Esophagus (tissue), 2 donors: ENCODE measurements at places on chromosomes 1 and 21. TPM values are rescaled to one million over a fixed set of nuclear protein-coding genes. Genes with fewer than 3 reads are reported as not detected.

The SFN gene
- polyA plus RNA-seq = 1,075 TPM

The UBE2Q1 gene
- 23.5 TPM for polyA plus RNA-seq

The C1orf115 gene
- 1.9 TPM for polyA plus RNA-seq

The MYOM3 gene
- polyA plus RNA-seq = 0.27 TPM

The MYBPH gene
- not detected for polyA plus RNA-seq

The GPA33 gene
- 0.08 TPM for polyA plus RNA-seq

The TMPRSS2 gene
- 66.6 TPM for polyA plus RNA-seq

The PCBP3 gene
- 0.67 TPM for polyA plus RNA-seq

The PLEKHN1 gene
- 74.7 TPM for polyA plus RNA-seq

The IFNLR1 gene
- polyA plus RNA-seq = 2.2 TPM

The LRRC53 gene
- polyA plus RNA-seq = not detected

The PAX7 gene
- polyA plus RNA-seq = not detected

The LIN9 gene
- polyA plus RNA-seq = 2.0 TPM

The ACTN2 gene
- polyA plus RNA-seq = 0.75 TPM

The KCNJ15 gene
- polyA plus RNA-seq = 4.2 TPM

The MRPL24 gene
- 81.0 TPM for polyA plus RNA-seq

The PBX1 gene
- polyA plus RNA-seq = 10.5 TPM

The SPRR2G gene
- polyA plus RNA-seq = 0.49 TPM

The ADAMTSL4 gene
- 43.2 TPM for polyA plus RNA-seq

The SLC22A15 gene
- polyA plus RNA-seq = 3.1 TPM

The ANGPTL7 gene
- 0.10 TPM for polyA plus RNA-seq

The FNDC10 gene
- polyA plus RNA-seq = 7.5 TPM

The DCST1 gene
- 0.14 TPM for polyA plus RNA-seq

The GNAT2 gene
- not detected for polyA plus RNA-seq

The ZNF683 gene
- 0.28 TPM for polyA plus RNA-seq

The ACKR1 gene
- polyA plus RNA-seq = 11.1 TPM

The TAS1R1 gene
- 0.02 TPM for polyA plus RNA-seq

The HAO2 gene
- polyA plus RNA-seq = not detected

The IGSF5 gene
- not detected for polyA plus RNA-seq

The KCNN3 gene
- polyA plus RNA-seq = 0.14 TPM

The BECN2 gene
- polyA plus RNA-seq = not detected
